ENCODE measurements at places on chromosomes 11 and 22. TPM values are rescaled to one million over a fixed set of nuclear protein-coding genes. Genes with fewer than 3 reads are reported as not detected.

Gene MS4A8
- not detected for total RNA-seq

Gene TIMP3
- 2.0 TPM for total RNA-seq

Gene KCNK4
- total RNA-seq, result 0.44 TPM

Gene SEC14L2
- total RNA-seq, result 28.8 TPM

Gene MUC6
- total RNA-seq, result not detected

Gene SLC25A45
- 4.8 TPM for total RNA-seq

Gene OR5B21
- total RNA-seq, result not detected

Gene CSNK2A3
- total RNA-seq, result not detected

Gene TMEM135
- total RNA-seq, result 36.8 TPM

Gene F2
- not detected for total RNA-seq

Gene ANO1
- 0.40 TPM for total RNA-seq

Gene SLC1A2
- not detected for total RNA-seq

Gene CARD18
- total RNA-seq, result not detected

Gene HBE1
- total RNA-seq, result not detected

Gene ZNRD2
- total RNA-seq, result 46.9 TPM

Gene ANO5
- 1.3 TPM for total RNA-seq

Gene HIRA
- total RNA-seq, result 30.9 TPM

Gene RFPL1
- not detected for total RNA-seq

Gene RTL10
- total RNA-seq, result 32.1 TPM

Gene ENTHD1
- not detected for total RNA-seq

Gene APOL5
- total RNA-seq, result not detected

Gene CCDC116
- total RNA-seq, result 0.53 TPM

Gene RCOR2
- 0.13 TPM for total RNA-seq

Gene PHF21B
- total RNA-seq, result not detected

Gene CHRNA10
- 3.0 TPM for total RNA-seq

Gene PHLDA2
- total RNA-seq, result 44.5 TPM

Gene CASP12
- total RNA-seq, result 3.9 TPM

Gene MRGPRX3
- total RNA-seq, result not detected

Gene MSANTD2
- 17.0 TPM for total RNA-seq

Gene B3GAT3
- total RNA-seq, result 35.0 TPM

Gene OR52E5
- not detected for total RNA-seq

Gene CDC42EP2
- total RNA-seq, result 23.4 TPM

Gene TBX10
- not detected for total RNA-seq

Gene MS4A7
- total RNA-seq, result not detected

Gene CACNA1I
- total RNA-seq, result not detected

Gene POU2AF2
- total RNA-seq, result not detected

Gene ABCG4
- 1.7 TPM for total RNA-seq

Gene OR52B2
- total RNA-seq, result not detected

Gene POLR3H
- 39.4 TPM for total RNA-seq

Gene SCARF2
- 20.1 TPM for total RNA-seq

Gene CRYBB3
- total RNA-seq, result 1.7 TPM

Gene PARVA
- total RNA-seq, result 99.8 TPM

Gene NLRP10
- total RNA-seq, result not detected

Gene XKR3
- total RNA-seq, result not detected

Gene OR4C13
- not detected for total RNA-seq

Gene NPAS4
- not detected for total RNA-seq

Gene OR4D5
- total RNA-seq, result not detected

Gene RPS6KA4
- 41.8 TPM for total RNA-seq

Gene NXPE4
- not detected for total RNA-seq

Gene LSP1
- total RNA-seq, result not detected

Gene OR5B12
- total RNA-seq, result not detected

Gene LRRC4C
- total RNA-seq, result not detected

Gene ST13
- total RNA-seq, result 249 TPM
